ENCODE measurements at places on chromosomes 1 and 21. TPM values are rescaled to one million over a fixed set of nuclear protein-coding genes. Genes with fewer than 3 reads are reported as not detected.

FAAH gene
- total RNA-seq = 3.7 TPM

MTARC2 gene
- 11.2 TPM for total RNA-seq

MROH9 gene
- total RNA-seq = 0.22 TPM

SMG7 gene
- total RNA-seq = 46.3 TPM

ZNF683 gene
- not detected for total RNA-seq

WDTC1 gene
- total RNA-seq = 26.1 TPM

WNT9A gene
- total RNA-seq = 0.52 TPM
